ENCODE measurements at places on chromosomes 2 and 18. TPM values are rescaled to one million over a fixed set of nuclear protein-coding genes. Genes with fewer than 3 reads are reported as not detected.

The IGFBP2 gene
- total RNA-seq: 82.7 TPM

The PRSS56 gene
- not detected for total RNA-seq

The PAIP2B gene
- 7.6 TPM for total RNA-seq

The CD8B2 gene
- 0.74 TPM for total RNA-seq

The IGFBP5 gene
- 1,041 TPM for total RNA-seq

The KANSL3 gene
- total RNA-seq: 41.7 TPM

The XDH gene
- total RNA-seq: 0.49 TPM

The POTEC gene
- total RNA-seq: not detected

The TCF7L1 gene
- 8.3 TPM for total RNA-seq

GRCh38 chr18:50065527-50065926 is 129.4 kb downstream of the MYO5B start:
- no peak for DNase-seq

DNA sequence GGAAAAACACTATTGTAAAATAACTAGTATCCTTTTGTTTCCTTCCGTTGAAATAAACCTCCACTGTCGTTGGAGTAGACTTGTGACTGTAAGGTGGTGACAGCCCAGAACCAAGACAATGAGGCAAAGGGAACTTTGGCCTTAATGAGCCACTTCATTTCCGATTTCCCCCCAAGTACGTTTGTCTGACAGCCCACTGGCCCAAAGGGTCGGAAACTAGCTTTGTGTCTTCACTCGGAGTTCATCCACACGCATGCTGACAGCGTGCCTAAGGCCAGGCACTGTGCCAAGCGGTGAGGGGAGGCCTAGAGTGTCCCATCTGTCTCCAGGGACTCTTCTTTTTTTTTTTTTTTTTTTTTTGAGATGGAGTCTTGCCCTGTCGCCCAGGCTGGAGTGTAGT is 21.0 kb downstream of the HJURP start:
- DNase-seq: no peak

GRCh38 chr2:32810909-32811495 is 135.8 kb upstream of the LTBP1 start:
- DNase-seq: no peak

DNA sequence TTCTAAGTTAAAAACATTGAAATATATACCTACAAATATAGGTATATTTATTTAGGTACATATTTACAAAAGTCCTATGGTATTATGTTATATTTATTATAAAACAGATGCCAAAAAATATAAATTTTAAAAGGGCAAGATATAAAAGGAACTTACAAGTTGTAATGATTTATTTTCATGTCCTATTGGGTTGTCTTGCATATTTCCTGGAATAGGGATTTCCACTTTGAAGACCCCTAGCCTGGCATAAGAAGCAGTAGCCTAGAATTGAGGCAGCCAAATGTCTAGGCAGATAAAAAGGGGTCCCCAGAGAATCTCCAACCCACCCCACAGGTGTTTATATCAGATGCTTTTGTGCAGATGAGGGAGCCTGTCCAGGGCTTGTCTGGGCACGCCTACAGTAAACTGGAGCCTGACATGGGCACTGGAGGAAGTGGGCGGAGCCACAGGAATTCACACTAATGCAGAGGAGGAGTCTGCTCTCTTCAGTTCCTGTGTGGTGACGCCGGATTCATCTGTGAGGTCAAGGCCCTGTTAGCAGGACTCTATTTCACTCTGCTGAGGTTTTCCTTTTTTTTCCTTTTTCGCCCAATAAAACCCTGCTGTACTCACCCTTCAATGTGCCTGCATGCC is 1088.9 kb upstream of the PIK3C3 start:
- DNase-seq: no peak

DNA sequence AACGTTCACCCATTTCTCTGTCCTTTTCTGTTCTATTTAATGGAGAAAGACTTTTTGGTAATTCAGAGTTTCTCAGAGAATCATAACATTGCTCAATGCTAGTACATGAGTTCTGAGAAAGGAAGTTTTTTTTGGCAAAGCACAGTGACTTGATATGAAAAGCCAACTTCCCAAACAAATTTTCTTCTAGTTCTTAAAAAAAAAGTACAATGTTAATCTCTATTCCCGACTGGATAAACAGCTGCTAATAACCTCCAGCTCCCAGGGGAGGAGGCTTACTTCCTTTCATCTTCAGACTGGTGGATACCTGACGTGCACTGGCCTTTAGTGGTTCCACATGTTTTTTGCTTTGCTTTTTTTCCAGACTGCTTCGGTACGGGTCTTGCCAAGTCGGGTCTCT is 284.6 kb upstream of the CCDC68 start:
- no peak for DNase-seq

GRCh38 chr2:177616731-177617130 is 224.2 kb downstream of the AGPS start:
- DNase-seq: no peak

GRCh38 chr2:170298115-170298514 is 120.2 kb downstream of the MYO3B start:
- DNase-seq: no peak

GRCh38 chr2:19837235-19837766 is 64.5 kb downstream of the TTC32 start:
- no peak for DNase-seq

GRCh38 chr2:106261871-106262321 is 67.8 kb upstream of the UXS1 start:
- DNase-seq: no peak

DNA sequence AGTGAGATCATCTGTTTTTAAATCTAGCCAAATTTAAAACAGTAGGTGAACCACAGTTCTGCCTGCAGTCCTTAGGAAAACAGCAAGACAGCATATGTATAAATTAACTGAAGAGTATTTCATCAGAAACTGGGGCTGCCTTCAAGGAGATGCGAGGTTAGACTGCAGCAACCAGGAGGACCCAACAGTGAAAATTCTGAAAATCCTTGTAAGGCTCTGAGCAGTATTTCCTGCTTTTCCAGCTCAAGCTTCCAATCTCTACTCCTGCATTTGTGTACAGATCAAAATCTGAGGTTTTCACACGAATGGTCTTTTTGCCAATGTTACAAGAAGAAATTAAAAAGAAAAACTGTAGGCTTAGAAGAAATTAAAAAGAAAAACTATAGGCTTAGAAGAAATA is 43.7 kb downstream of the CERKL start:
- DNase-seq: no peak

DNA sequence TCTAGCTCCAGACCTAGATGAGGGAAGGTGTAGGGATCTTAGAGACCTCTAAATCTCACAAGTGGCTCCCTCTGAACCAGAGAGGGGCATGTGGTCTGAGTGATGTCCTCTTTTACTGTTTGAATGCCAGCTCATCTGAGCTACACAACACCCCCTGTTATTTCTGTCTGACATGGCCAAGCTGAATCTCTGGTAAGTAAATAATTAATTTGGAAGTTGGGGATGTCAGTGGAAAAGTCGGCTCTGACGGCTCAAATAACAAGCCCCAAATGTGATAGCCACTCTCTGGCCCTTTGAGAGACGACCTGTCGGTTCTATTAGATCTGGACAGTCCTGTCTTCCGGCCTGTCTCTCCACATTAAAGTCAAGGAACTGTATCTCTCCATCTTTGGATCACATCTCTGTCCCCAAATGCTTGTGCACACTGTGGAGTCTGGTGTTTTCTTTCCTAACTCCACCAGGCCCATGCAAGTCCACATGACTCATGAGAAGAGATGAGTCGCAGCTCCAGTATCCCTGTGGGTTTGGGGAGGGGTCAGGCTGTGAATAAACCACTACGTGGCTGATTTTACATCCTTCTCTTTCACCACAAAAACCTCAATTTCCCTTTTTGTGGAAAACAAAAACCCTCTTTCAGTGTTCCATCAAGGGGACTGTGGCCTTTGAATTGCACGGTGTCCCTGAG is 52.5 kb downstream of the SETBP1 start:
- no peak for DNase-seq

DNA sequence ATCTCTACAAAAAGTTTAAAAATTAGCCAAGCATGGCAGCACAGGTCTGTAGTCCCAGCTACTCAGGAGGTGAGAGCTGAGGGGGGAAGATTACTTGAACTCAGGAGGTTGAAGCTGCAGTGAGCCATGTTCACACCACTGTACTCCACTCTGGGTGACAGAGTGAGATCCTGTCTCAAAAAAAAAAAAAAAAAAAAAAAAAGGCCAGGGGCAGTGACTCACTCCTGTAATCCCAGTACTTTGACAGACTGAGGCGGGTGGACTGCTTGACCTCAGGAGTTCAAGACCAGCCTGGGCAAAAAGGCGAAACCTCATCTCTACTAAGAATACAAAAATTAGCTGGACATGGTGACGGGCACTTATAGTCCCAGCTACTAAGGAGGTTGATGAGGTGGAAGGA is 37.0 kb downstream of the PUM2 start:
- no peak for DNase-seq

GRCh38 chr18:75818383-75818782 is 390.9 kb upstream of the SMIM21 start:
- DNase-seq: no peak

- DNase-seq: no peak
These were observed 20.6 kb downstream of the CROCC2 start for GRCh38 chr2:240926516-240927389.

Data from vagina (tissue), 2 donors.